ENCODE measurements at places on chromosomes 4 and X.

DNA sequence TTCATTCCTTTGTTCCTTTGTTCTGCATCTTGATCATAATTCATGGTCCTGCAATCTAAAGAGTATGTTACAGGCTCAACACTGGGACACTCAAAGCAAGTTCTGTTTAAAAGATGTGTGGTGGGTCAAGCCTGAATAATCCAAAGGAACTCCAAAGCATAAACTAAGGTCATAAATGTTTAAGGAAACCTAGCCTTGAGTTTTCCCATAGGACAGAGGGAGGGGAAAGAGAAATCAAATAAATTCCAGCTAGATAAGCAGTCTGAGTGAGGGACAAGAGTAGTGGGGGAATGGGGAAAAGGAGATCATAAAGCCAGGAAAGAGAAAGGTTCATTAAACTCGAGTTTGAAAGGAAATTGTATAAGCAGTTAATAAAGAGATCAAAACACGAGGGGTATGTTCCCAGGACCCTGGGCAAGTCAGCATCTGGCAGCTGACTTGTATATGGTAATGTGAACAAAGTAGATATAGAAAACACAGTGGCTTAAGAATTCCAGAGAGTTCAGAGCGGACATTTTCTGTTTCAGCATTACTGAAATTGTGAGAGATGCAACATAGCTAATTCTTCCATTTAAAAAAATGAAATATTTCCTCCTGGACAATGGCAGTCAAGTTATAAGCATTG, 125.8 kb upstream of the EDNRA start:
- no peak for DNase-seq

DNA sequence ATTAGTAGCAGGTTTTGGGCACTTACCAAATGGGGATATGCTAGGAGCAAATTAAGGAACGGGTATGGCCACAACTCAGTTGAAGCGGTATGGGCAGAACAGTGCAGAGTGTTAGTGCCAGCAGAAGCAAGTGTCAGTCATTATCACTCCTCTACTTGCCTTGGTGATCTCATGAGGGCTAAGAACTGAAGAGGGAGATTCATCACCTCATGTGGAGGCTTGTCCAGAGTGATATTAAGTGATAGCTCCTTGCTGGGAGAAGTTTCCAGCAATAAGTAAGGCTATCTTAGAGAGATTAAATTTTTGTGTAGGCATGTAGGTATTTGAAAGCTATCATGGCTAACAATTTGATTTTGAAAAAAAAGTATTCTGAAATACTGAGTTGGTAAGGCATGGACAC, 615.4 kb upstream of the SMIM31 start:
- DNase-seq: no peak

- DNase-seq: no peak
These were observed 86.1 kb downstream of the CENPC start for GRCh38 chr4:67459164-67459563.

GRCh38 chr4:169566021-169566818, 46.2 kb downstream of the NEK1 start:
- DNase-seq: peak; percentile 47

GRCh38 chrX:119693996-119694451, 1.1 kb upstream of the SEPTIN6 start:
- DNase-seq: no peak

- no peak for DNase-seq
These were observed 12.6 kb downstream of the TREX2 start for GRCh38 chrX:153433161-153433680.

GRCh38 chrX:119479845-119480244, 11.6 kb downstream of the SLC25A5 start:
- no peak for DNase-seq

DNA sequence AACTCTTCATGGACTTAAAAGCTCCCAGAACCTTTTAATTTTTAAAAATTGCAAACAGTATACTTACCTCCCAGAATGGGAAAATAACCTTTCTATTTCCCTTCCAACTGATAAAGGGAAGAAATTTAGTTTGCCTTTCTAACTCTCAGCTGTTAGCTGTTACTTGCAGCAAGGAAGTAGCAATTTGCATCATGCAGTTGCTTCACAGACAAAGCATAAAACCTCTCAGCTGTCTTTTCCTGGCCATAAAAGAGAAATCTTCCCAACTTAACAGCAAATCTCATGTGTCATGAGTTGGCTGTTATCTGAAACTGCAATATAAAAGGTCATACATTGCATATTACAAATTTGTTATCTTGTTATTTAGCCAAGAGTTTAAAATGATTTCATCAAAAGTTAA, 18.4 kb downstream of the C4orf17 start:
- DNase-seq: no peak

DNA sequence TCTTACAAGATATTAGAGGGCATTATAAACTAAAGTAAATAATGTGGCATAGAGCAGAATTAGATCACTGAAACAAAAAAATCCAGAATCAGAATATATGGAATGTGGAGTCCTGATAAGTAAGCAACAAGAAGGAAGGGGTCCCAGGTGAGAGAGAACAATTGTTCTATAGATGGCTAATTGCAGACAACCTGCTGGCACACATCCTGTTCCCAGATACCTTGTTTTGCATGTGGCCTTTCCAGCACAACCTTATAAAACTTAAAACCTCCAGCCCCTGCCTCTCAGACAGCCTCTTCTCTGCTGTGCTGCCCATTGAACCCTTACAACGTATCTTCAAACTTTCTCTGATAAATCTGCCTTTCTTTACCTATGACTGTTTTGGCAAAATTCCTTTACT, 4.7 kb upstream of the ZNF674 start:
- DNase-seq: no peak

GRCh38 chr4:11440481-11441193, 11.9 kb upstream of the HS3ST1 start:
- no peak for DNase-seq

- no peak for DNase-seq
These were observed 46.2 kb downstream of the MAPK10 start for GRCh38 chr4:86313656-86314055.

DNA sequence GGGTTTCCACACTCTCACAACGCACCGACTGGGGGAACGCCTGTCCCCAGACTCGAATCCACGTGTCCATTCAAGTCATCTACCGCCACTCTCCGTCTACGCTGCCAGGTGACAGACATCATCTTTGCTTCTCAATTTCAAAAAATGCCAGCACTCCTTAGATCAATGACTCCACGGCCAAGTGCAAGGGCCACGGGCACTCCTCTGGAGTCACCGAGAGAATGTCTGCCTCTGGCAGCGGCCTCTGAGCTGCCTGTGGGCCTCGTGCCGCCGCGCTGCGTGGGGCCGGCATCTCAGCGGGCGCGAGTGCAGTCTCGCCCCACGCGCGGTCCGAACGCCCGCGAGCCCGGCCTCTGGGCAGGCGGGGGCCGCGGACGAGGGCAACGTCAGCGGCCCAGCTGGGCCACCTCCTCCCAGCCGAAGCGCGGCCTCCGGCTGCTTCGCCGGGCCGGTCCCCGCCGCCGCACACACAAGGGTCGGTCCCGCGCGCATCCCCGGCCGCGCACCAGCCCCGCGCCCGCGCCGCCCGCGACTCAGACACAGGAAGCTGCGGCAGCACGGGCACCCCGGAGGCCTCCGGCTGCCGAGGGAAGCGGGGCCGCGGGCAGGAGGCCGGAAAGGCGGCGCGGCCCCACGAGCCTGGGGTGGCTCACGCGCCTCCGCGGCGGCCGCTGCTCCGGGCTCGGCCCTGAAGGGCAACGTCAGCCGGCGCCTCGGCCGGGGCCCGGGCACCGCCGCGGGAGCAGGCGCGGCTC, 450 bp downstream of the ACSL1 start:
- DNase-seq: peak; percentile 55

DNA sequence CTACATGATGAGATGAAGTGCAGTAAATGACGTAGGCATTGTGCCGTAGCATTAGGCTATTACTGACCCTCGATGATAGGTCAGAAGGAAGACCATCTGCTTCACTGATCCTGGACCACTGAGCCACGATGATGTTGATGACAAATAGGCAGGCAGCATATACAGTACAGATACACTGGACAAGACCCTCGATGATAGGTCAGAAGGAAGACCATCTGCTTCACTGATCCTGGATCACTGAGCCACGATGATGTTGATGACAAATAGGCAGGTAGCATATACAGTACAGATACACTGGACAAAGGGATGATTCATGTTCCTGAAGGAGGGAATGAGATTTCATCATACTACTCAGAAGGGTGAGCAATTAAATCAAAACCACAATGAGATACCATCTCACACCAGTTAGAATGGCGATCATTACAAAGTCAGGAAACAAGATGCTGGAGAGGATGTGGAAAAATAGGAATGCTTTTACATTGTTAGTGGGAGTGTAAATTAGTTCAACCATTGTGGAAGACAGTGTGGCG, 50.9 kb downstream of the BEND4 start:
- DNase-seq: no peak

DNA sequence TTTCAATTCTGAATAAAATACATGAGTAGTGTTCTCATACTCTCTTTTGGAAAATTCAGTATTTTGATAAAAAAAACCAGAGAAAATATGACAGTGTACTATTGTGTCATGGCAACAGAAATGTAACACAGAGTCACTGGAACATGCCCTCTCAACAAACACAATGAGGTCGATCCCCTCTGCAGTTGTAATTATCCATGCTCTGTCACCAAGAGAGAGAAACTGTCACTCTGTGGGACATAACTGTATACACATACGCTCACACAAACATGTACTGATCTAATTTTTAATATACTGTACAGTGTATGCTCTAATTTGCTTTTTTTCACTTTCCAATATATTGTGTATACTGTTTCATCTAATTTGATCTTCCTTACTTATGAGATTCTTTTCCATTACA, 1136.8 kb upstream of the TENM3 start:
- no peak for DNase-seq

- no peak for DNase-seq
These were observed 607.2 kb upstream of the NDST4 start for GRCh38 chr4:115720611-115721010.

All from CD4-positive, alpha-beta T cell treated with Interleukin-10 for 1 hour (primary cell).